ENCODE measurements at places on chromosomes 16 and 17. TPM values are rescaled to one million over a fixed set of nuclear protein-coding genes. Genes with fewer than 3 reads are reported as not detected.

RAPGEFL1 gene
- total RNA-seq, result 6.9 TPM

TXNDC17 gene
- 10.8 TPM for total RNA-seq

ATP1B2 gene
- 0.15 TPM for total RNA-seq

ARL5C gene
- total RNA-seq, result not detected

ACSM2A gene
- total RNA-seq, result not detected

AMZ2 gene
- total RNA-seq, result 58.5 TPM

KIFC3 gene
- total RNA-seq, result 15.2 TPM

CLDN9 gene
- total RNA-seq, result not detected

ATP2A1 gene
- total RNA-seq, result 1.7 TPM

CDH16 gene
- not detected for total RNA-seq

CES4A gene
- total RNA-seq, result 17.8 TPM

Measured in T-helper 17 cell (primary cell).